ENCODE measurements at places on chromosomes 3 and 15.
A peak's percentile ranks its signal among the peaks of the same experiment; 100 is the strongest.

DNA sequence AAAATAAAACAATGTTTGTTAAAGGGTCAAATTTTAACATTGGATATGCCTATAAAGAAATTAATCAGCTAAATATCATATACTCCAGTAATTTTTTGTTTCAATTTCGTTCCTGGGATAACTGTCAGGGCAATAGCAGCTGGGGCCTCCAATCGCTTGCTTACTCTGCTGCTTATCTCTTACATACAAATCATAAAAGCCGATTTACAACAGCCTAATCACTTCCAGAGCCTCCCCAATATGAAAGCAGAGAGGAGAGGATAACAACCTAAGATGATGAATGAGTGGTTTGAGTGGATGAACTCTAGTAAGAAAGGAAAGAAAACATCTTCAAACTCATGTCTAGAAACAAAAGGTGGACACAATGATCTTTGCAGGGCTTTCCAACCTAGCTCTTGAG, 80.7 kb upstream of the PSMD6 start:
- no peak for DNase-seq

GRCh38 chr3:47909607-47910006, 106.6 kb downstream of the MAP4 start:
- no peak for DNase-seq

GRCh38 chr3:149095487-149095886, 9.2 kb upstream of the HLTF start:
- DNase-seq: no peak

GRCh38 chr3:101964861-101965260, 115.5 kb downstream of the NFKBIZ start:
- DNase-seq: no peak

DNA sequence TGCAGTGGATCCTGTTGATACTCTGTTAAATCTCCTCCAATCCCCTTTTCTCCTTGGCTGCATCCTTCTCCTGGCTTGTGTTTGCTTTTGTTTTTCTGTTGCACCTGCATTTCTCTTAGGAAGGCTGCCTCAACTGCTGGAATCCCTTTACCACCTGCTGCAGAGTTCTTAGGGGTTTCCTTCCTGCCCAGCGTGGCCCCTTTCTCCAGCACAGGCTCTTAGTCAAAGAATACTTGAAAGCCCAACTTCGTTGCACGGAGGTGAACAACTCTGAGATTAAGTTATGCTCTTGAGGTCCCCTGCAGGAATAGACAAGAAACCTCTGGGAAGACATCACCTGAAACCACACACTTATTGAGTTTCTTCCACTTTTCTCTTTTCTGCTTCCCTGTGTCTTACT, 121.6 kb upstream of the GRM7 start:
- no peak for DNase-seq

DNA sequence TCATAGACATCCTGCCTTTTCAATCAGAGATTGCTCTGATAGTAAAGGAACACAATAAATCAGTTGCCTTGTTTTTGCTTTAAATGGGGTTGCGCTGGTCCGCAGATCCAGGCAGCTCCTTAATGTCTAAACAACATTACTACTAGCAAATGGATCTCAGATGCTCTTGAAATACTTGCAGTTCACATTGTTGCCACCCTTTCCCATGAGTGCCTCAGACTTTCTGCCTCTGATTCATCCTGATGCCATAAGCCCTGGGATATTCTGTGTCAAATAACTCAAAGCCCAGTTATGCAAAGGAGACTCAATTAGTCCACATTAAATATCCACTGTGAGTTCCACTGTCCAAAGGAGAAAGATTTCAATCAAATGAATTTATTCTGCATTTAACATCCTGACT, 196.7 kb downstream of the PLCH1 start:
- DNase-seq: peak; percentile 8

- DNase-seq: no peak
These were observed 10.1 kb upstream of the FSTL1 start for GRCh38 chr3:120460862-120461261.

GRCh38 chr3:129855170-129855831, 38.2 kb downstream of the TMCC1 start:
- no peak for DNase-seq

DNA sequence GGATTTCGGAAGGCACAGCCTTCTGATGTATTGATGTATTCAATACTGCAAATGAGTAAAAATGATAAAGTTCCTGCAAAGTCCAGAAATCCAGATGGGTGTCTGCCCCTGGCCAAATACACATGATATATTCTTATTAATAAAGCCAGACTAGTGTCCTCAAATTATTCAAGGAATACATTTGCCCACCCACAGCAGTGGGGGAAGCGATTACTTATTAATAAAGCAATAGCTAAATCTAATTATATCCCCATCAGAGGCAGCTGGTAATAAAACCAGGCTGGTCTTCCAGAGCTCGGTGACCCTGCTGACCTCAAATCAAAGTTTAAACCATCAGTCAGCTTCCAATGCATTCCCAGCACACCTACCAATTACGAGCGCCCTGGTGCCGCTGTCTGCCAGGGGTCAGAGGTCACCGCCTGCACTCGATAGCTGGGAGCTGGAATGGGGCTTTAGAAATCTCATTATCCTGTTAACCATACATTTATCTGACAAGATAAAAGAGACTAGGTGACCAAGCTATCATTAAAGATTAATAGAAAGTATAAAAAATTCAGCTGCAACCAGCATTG, 330.3 kb downstream of the UACA start:
- no peak for DNase-seq

DNA sequence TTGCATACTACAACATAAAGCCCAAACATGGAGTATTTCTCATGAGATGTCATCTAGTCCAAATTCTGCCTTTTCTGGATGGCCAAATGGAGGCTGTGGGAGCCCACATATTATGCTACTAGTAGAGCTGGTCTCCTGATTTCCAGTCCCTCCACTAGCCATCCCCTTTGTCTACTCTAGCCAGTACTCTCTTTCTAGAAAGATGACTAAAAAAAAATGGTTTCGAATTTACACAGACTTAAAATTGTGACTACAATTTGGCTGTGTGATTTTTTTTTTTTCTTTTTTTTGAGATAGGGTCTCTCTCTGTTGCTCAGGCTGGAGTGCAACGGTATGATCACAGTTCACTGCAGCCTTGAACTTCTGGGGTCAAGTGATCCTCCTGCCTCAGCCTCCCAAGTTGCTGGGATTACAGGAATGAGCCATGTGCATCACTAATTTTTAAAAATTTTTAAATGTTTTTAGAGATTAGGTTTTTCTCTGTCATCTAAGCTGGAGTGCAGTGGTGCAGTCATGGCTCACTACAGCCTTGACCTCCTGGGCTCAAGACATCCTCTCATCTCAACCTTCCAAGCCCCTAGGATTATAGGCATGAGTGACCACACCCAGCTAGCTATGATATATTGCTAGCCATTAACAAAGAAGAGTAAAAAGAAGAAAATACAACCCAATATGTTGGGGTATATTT, 273.9 kb downstream of the ADAMTSL3 start:
- DNase-seq: no peak

DNA sequence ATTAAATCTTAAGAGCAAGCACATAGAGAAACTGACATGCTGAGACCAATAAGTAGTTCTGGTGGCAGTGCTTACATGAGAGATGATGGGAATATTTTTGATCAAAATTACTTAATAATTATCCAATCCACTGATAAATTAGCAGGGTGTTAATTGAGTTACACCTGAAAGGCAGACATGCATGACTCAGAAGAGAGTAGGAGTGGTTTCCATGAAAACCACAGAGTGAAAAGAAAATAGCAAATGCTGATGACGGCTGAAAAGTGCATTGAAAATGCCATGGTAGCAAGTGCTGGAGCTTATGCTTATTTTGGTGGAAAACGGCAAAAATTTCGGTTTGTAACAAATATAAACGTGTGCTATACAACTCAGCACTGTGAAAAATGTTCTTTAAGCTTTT, 267.8 kb upstream of the LRRN1 start:
- DNase-seq: no peak

- DNase-seq: no peak
These were observed 14.1 kb upstream of the APOD start for GRCh38 chr3:195597848-195598247.

DNA sequence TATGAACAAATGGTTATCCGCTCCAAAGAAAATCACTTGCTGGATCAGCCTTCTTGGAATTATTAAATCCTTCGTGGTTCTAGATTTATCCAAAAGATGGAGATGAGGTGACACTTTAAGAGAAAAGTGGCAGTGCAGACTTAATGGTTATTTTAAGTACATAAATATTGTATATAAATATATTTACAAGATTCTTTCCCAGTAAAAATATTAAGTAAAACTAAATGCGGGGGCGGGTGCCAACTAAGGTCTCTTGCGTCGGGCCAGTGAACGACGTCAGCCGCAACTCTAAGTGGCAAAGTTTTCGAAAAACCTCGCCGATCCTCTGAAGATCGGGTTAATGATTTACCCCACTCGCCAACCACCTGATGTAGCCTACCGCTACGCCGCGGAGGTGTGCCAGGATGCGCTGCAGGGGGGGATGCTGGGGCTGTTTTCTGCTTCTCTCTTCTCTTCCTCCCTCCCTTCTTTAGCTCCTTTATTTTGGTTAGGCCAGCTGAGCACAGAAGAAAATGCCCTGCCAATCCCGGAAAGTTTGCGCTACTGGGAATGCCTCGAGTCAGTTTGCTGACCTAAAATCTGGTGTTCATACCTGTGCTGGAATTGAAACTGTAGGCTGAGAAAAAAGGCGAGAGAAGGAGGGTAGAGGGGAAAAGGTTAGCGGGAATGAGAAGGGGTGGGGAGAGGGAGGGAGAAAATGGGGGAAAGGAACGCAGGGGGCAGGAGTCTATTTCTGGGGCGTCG, 7.6 kb upstream of the FOXB1 start:
- no peak for DNase-seq

GRCh38 chr3:160057331-160057730, 68.7 kb downstream of the IL12A start:
- DNase-seq: no peak

DNA sequence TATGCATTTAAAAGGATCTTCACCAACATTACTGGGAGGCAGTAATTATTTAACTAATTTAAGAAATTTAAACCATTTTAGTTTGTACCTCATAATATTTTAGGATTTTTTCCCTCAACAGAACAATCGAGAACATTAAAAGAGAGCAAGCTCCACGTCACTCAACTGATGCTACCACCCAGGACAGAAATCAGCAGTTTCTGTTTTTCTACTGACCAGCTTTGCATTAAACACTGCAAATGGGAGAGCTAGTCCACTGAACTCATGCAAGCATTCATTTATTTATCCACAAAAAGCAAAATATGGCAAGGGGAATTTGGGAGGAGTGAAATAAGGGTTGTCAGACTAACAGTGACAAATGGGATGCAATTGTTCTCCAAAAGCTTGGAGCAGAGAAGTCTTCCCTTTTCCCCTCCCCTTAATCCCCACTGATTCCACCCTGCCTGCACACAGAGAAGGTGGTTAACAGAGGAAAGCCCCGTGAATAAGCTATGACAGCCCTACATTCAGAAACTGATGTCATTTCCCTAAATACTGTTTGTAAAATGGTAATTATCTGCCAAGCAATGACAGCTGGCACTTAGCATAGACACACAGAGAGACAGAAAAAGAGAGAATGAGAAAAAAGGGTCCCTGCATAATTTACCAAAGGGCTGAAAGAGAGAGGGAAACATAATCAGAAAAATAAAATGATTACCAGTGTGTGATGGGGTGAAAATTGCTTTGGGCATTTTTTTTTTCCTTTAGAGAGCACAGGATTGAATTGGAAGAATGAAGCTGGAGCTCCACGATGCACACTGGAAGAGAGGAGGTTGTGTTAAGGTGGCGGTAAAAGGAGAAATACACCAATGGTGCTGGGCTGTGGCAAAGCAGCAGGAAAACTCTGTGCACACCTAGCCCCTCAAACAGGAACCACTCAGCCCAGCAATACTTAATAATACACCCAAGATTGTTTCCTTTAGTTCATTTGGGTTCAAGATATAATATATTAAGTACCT, 777.4 kb downstream of the TUSC7 start:
- no peak for DNase-seq

GRCh38 chr15:99129644-99130043, 24.8 kb downstream of the SYNM start:
- DNase-seq: no peak

DNA sequence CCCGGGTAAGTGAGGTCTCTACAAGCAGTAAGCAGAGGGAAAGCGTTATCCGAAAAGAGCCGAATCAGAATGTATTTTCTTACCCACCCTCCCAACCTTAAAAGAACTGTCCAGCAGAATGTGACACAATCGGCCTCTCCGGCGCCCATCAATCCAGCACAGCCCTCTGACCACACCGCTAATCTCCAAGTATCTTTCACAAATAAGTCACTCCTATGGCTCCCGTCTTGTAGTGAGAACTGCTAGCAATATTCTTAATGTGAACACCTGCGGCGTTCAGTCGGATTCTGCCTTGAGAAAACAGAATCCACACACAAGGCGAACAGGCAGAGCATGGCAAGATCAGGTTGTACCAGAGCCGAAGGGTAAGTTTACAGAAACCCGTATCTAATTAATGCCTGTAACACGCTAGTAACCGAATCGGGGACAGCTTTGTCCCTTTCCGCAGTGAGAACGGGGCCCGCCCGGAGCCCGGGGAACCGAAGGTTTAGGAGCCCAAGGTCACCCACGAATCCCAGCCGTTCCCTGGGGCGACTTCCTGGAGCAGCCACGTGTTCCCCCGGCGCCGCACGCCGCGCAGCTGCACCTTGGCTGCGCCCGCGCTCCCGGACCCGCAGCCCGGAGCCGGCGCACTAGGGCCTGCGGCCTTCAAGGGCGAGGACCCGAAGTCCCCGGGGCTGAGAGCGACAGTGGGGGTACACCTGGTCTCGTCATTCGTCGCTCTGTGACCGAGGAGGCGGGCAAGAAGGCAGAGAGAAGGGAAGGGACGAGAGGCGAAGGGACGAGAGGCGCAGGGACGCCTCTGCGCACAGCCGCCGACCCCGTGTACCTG, 672 bp downstream of the TFRC start:
- DNase-seq: no peak

DNA sequence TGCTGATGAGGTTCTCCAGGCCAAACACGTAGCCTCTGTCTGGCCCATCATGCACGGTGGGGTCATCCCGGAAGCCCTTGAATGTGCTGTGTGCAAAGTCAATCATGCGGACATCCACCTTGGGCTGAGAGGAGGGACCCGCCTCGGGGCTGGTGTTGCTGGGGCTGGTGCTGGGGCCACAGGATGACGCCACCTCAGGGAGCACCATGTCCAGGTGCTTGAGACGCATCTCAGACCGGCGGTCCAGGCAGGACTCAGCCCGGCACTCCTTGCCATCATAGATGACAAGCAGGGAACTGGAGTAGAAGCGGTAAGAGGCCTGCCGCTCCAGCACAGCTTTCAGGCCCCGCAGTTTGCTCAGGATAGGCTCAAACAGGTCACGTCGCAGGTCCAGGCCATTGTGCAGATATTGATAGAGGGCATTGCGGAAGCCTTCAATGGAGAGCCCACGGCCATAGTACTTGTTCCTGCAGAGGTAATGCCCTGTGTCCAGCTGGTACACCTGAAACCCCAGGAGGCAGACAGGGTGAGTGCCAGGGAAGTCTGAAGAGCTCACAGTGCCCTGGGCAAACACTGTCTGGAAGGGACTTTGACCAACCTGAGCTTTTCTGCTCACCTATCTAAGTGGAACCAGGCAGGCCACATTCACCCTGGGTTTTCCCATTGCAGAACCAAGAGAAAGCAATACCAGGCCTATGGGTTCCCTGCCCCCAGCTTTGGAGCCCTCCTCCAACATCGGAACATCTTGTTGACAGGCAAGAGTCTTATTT, 3.6 kb upstream of the GMPPB start:
- DNase-seq: no peak

- no peak for DNase-seq
These were observed 63.8 kb upstream of the SNRK start for GRCh38 chr3:43222590-43222989.

- no peak for DNase-seq
These were observed 43.6 kb downstream of the FOXB1 start for GRCh38 chr15:60047701-60048100.
